ENCODE measurements at places on chromosomes 3 and 15.
A peak's percentile ranks its signal among the peaks of the same experiment; 100 is the strongest.

GRCh38 chr3:194284351-194284750, 66.8 kb downstream of the CPN2 start:
- DNase-seq, result no peak

DNA sequence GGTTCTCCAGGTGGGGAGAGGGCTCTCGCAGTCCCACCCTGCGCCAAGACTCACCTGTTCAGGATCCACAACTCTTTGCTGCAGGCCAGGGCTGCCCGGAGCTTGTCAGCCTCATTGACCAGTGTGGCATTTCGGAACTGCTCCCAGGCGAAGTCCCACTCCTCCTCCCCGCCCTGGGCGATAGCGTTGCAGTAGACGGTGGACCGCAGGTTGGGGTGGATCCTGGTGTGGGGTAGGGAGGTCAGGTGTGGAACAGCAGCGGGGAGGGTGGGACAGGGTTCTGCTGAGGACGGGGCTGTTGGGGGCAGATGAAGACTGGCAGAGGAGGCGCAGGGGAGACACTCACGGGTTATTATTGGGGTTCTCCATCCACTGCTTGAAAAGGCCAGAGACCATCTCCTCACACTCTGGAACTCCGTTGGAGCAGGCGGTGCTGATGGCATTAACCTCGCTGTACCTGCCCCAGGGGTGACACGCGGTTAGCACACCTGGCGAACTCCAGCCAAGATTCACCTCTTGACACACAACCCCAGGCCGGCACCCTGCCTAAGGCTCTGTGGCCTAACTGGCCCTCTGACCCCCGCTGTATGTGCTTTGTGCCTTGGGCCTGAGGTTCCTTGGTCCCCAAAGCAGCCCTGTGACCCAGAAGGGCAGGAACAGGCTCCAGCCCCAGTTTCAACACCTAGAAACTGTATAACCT, 16.1 kb downstream of the MESP2 start:
- DNase-seq, result no peak

- no peak for DNase-seq
These were observed 46.8 kb downstream of the MB21D2 start for GRCh38 chr3:192870822-192871221.

GRCh38 chr3:65181391-65181871, 493.6 kb upstream of the ADAMTS9 start:
- DNase-seq, result no peak

GRCh38 chr3:71973274-71974030, 188.5 kb upstream of the PROK2 start:
- DNase-seq, result no peak

DNA sequence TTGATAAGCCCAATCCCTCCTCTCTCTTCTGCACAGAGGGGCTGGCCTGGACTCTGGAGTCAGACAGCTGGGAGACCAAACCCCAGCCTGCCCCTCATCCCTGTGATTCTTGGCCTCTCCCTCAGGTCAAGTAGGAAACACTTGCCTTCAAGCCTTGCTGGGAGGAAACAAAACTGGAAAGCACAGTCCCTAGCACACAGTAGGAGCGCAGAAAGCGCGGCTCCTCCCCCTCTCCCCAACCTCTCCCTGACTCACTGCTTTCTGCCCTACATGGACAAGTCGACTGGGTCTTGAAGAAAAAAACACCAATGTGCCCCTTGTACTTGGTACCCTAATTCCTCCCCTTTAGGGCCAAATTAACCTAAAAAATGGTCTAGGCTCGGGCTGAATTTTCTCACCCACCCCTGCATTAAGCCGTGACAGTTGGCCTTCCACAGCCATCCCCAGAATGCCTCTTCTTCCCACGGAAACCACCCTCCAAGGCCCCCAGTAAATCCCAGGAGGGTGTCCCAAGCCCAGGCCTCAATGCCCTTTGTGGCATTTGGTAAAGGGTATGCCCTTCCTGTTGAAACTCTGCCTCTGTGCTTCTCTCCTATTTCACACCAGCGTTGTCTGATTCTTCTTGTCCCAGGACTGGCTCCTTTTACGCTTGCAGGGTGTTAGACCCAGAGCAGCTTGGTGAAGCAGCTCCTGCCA, 11.3 kb upstream of the RAF1 start:
- no peak for DNase-seq

DNA sequence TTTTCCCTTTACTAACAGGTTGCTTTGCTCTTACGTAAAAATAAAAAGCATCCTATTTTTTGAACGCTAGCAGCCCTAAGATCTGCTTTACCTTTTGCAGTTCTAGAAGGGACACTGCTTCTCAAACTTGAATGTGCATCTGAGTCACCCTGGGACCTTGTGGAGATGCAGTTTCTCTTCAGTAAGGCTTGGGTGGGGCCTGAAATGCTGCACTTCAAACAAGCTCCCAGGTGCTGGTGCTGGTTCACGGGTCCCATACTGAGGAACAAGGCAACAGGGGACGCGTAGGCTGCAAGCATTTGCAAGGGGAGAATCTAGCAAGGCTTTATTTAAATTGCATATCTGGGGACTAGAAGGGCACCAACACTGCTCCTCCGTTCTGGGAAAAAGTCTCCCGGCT, 30.0 kb downstream of the MB21D2 start:
- no peak for DNase-seq

GRCh38 chr3:156477323-156477722, 77.6 kb downstream of the SSR3 start:
- no peak for DNase-seq

DNA sequence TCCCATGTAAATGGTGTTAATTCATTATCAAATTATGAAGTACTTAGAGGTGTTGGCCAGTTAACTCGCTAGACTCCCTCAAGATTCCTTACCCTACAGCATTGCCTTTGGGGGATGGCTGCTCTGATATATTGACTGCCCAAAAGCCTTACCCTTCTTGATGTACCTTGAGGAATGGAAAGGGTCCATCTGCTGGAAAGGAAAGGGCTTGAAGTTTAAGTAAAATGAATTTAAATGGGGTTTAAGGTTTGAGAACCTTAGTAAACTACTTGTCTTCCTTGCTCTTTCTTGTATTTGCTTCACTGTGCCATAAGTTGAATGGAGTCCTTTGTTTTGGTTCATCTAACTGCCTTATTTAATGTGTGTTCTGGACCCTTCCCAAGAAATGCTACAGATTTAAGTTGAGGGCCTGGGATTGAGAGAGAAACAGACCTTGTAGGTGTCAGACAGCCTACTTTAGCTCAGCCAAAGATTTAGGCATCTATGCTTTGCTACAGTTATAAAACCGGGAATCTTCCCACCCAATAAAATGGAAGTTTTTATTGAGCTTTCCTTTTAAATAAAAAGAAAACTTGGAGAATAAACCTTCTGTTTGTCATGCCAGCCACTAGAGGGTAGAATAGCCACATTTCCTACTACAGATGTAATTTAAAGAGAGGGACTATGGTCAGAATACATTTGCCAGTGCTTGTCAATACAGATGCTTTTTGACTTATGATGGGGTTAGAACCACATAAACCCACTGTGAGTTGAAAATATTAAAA, 25.3 kb downstream of the CMSS1 start:
- DNase-seq, result no peak

DNA sequence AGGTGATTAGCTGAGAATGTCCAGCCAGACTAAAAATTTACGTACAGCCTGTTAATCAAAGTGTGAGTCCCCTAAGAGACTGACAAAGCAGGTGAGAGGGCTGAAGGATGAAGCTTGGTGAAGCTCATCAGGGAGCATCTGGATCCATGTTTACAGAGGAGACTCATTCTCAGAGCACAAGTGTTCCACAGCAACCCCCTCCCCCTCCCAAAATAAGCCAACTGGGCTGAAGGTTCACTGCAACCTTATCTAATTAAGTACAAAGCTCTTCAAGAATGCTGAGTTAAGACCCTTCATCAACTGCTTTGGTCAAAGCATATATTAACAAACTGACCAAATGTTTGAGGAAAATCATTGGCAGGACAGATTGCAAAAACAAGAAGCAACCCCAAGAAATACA, 262.6 kb upstream of the ZNF385D start:
- no peak for DNase-seq

- no peak for DNase-seq
These were observed 94.7 kb downstream of the IL5RA start for GRCh38 chr3:3015185-3016089.

DNA sequence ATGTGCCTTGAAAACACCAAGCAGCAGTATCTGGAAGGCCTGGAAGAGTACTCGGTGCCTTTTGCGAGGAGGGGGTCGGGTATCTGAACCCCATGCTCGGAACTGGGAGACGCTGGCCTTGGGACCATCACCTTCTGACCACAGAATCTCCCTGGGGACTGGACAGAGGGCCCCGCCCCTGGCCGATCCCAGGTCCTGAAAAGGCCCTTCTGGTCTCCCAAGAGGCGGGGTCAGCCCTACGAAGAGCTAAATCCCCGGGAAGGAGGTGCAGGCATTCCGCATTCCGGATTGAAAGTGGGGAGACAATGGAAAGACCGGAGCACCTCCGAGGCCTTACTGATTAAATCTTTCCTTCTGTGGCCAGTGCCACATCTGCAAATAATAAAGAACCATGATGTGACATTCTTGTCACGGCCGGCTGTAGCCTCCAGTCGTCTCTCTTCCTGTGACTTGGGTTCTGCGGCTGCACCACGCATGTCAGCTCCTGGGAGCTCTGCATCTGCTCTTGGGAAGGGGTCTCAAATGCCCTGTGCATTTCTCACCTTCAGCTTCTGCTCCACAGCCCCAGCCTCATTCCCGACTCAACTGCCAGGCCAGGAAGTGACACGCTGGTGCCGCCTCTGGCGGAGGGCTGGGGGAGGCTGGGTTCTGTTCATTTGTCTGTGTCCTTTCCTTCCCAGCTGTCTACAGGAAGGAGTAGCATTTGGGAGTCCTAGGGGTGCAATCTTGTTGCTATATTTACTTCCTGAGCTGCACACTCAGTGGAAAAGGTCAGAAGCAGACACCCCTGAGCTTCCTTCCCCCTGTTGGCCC, 173.5 kb downstream of the KLF13 start:
- DNase-seq, result no peak

- peak; percentile 47 for DNase-seq
These were observed 24.3 kb downstream of the NXPE3 start for GRCh38 chr3:101803173-101803782.

DNA sequence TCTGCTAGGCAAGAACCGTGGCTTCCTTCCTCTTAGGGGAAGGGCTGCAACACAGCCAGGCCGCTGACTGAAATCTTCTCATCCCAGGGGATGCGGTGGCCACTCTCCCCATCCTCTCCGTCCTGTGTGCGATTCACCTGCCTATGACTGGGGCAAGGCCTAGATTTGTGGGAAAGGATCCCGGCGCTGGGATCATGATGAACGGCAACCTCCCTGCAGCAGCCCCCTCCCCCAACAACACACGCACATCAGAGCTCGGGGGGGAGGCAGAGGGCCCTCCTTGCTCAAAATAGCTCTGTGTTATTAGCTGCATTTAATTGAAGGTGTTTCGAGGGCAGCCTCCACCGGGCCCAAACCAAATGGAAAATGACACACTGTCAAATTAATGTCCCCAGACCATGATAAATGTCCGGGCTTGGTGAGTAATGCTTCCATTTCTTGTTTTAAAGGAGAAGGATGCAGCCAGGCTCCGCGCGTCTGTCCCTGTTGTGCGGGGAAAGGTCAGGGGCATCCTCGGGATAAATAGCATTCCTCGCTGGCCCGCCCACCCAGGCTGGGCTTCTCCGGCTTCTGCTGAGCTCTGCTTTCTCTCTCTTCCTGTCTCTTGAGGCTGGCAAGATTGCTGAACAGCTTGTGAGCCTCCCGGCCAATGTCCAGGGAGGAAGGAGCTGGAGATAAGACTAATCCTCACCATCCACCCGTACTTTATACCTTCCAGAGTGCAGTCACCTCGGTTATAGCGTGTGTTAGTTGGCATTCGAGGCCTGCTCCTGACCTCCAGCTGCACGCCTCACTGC, 56.4 kb upstream of the TLE3 start:
- DNase-seq, result no peak

DNA sequence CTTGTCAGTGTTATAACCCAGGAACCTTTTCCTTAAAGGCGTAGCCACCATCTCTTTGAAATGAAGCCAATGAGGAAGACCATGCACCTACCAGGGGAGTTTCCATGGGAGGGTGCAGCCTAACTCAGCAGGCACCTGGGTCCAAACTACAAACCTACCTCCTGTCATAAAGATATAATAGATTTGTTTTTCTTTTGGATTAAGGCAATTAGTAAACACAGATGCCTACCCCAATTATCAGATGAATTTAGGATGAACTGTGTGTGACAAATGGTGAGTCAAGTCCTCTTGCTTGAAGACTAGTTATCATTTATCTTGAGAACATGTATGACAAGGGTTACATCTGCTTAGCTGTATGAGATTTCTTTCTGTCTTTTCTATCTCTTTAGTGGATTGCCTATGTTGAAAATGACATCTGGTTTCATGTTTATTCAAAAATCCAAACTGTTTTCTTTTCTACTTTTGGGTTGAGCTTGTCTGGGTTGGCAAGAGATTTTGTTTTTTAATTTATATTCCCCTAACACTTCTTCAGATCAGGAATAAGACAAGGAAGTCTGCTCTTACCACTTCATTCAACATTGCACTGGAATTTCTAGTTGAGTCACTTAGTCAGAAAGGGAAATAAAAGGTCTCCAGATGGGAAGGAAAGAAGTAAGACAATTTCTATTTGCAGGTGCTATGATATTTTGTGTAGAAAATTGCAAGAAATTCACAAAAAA, 149.9 kb downstream of the NEK10 start:
- DNase-seq, result no peak
